Activated CD4-positive, alpha-beta T cell treated with anti-CD3 and anti-CD28 coated beads, Interleukin-2, amount 50 U/mL, for 48 hours (primary cell): ENCODE measurements at places on chromosomes 5 and 9.

GRCh38 chr5:138282920-138283742 lies 8.7 kb upstream of the GFRA3 start:
- peak; percentile 14 for DNase-seq

DNA sequence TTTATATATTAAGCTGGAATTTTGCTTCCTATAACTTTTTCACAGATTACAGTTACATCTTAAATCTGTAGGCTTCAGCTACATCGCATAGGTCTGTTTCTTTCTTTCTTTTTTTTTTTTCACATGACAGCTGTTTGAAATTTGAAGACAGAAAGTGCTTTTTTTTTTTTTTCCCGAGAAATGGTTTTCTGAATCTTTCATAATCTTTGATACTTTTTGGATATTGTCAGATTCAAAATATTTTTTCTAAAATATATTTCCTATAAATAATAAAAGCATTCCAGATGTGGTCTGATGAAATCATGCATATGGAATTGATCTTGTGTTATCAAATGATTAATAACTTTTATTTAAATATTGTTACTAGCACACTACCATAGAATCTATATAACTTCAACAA lies 212.2 kb downstream of the TAF11L14 start:
- no peak for DNase-seq

GRCh38 chr9:6931913-6932312 lies 174.1 kb downstream of the KDM4C start:
- DNase-seq, result peak; percentile 43

GRCh38 chr9:4984171-4984620 lies 876 bp upstream of the JAK2 start:
- DNase-seq, result no peak

GRCh38 chr5:10756549-10756948 lies 4.5 kb downstream of the DAP start:
- no peak for DNase-seq

GRCh38 chr9:125835655-125836054 lies 88.5 kb downstream of the PBX3 start:
- DNase-seq, result no peak

DNA sequence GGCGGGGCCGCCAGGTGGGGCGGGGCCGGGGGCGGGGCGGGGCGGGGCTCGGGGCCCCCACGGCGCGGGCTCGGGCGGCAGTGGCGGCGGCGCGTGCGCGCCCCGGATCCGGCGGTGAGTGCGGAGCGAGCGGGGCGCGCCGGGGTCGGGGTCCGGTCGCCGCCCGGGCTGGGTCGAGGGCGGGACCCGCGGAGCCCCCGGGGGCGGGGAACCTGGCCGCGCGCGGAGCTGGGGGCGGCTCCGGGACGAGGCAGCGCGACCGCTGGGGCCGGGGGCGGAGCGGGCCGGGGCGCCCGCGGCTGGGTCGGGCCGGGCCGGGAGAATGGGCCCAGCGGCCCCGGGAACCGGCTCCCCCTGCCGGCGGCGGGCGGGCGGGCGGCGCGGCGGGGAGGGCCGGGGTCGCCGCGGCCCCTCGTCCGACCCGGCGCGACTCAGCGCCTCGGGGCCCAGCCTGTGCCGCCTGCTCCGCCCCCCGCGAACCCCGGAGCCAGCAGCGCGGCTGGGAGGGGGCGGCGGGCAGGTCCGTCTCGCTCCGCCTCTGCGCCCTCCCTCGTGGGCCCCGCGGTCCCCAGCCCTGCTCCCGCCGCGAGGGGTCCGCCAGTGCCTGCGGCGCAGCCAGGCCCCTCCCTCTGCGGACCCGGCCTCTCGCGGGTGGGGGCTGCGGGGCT lies 3.1 kb downstream of the EGFL7 start:
- peak; percentile 28 for DNase-seq

DNA sequence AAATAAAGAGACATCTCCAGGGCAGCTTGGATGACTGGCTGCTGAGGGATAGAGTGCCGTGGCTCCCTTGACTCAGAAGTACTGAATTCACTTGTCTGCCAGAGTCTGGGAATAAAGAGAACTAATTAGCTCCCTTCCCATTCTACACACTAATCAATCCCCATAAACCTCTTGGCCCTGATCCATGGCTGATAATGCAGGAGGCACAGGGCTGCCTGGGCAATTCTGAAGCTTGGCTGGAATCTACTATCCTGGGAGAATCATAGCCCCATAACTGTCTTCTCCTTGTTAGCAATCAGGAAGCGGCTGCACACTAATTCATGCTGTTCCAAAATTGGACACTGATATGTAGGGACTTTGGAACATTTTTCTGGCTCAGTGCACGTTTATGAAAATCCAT lies 197.7 kb downstream of the PTTG1 start:
- no peak for DNase-seq

DNA sequence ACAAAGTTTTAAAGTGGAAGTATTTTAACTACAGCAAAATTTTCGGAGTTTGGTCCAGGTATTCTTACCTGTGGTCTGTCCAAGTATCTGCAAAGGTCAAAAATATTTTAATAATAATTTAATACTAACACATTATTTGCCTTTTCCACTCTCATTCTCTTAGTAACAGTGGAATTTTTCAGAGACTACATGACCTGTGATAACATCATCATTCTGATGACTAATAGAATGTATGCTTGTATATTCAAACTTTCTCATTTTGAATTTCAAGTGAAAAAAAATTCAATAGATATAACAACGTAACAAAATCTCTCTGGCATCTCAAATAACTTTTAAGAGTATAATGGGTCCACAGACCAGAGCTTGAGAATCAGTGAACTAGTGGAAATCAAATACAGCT lies 78.3 kb downstream of the FBXL17 start:
- no peak for DNase-seq

DNA sequence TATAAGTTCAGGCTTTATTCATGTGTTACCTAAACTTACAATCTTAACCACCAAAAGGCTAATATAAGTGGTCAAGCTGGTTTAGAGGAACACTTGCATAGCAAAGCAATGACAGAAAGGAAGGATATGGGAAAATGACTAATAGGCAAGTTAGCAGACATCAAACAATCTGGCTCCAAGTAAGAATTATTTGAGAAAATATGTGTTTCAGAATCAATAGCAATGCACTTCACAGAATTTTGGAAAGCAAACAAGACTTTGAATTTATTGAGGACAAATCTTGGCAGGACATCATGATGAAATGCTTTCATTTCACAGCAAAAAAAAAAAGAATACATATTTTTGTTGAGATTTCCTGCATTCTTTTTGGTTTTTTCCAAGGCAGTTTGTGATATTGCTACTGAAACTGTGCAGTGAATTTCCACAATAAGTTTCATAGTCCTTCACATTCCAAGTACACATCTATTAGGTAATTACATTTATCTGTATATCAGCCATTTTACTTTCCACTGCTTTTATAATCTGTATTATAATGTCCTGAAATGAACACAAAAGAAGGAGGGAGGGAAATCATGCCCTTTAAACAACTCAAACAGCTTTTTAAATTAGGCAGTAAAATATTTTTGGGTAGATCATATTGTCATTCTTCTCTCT lies 417.9 kb downstream of the NR2F1-AS1 start:
- DNase-seq, result no peak

- no peak for DNase-seq
These were observed 68.6 kb downstream of the NR3C1 start for GRCh38 chr5:143334903-143335302.

DNA sequence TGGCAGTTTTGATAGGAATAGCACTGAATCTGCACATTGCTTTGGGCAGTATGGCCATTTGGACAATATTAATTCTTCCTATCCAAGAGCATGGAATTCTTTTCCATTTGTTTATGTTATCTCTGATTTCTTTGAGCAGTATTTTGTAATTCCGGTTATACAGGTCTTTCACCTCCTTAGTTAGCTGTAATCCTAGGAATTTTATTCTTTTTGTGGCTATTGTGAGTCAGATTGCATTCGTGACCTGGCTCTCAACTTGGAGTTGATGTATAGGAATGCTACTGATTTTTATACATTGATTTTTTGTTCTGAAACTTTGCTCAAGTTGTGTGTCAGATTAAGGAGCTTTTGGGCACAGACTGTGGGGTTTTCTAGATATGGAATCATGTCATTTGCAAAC lies 24.0 kb downstream of the TMEM161B start:
- DNase-seq, result no peak

DNA sequence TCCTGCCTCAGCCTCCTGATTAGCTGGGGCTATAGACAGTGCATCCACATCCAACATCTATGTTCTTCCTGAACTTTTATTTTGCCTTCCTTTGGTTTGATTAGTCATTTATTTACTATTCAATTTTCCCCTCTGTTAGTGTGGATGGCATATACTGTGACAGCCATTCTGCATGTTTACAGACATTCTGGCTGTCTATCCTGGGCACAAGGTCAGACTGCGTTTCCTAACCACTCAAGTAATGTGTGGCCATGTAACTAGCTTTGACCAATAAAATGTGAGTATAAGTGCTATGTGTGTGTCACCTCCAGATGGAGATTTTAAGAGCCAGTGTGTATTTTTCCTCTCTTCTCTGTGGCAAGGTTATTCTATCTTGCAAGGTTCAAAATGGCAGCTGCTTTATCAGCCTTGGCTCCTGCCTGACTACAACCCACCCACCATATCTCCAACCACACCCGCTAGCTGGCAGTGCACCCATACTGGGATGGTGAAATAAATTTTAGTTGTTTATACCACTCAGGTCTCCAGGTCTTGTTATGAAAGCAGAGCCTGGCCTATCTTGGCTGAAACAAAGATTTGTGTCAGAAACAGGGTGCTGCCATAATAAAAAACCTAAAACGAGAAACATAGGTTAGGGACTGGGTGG lies 32.2 kb downstream of the PDE6A start:
- DNase-seq, result no peak

- no peak for DNase-seq
These were observed 54.2 kb upstream of the NCS1 start for GRCh38 chr9:130117816-130118632.
